Activated naive CD8-positive, alpha-beta T cell treated with anti-CD3 and anti-CD28 coated beads, Interleukin-2, amount 10 ng/mL, durations not matched to agents 7 days and 5 days (primary cell): ENCODE measurements at places on chromosomes 6 and 20. TPM values are rescaled to one million over a fixed set of nuclear protein-coding genes. Genes with fewer than 3 reads are reported as not detected.

DNA sequence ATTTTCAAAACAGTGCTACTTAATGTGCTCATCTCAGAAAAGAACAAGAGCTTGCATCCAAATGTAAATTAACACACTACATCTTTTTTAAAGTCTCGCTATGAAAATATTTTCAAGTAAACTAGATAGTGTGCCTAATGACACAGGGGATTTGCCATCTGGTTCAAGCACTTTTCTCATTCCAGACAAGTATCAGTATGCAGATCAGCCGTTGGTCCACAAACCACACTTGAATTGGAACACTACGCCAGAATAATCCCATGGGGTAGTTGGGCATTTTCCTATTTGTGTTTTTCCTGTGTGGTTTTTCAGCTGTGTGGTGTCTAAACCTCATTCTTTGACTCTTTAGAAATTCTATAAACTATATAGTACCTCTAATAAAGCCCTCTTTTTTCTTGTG lies 256.2 kb downstream of the EPHA7 start:
- H3K27ac ChIP-seq = no peak overlapping the region
- H3K27me3 ChIP-seq = no peaks in the 10 kb centered on the region
- no peaks in the 10 kb centered on the region for H3K36me3 ChIP-seq
- no peak for DNase-seq
- H3K4me1 ChIP-seq = no peaks in the 10 kb centered on the region
- no peak overlapping the region for H3K4me3 ChIP-seq

The CD24 gene
- 1.1 TPM for total RNA-seq

DNA sequence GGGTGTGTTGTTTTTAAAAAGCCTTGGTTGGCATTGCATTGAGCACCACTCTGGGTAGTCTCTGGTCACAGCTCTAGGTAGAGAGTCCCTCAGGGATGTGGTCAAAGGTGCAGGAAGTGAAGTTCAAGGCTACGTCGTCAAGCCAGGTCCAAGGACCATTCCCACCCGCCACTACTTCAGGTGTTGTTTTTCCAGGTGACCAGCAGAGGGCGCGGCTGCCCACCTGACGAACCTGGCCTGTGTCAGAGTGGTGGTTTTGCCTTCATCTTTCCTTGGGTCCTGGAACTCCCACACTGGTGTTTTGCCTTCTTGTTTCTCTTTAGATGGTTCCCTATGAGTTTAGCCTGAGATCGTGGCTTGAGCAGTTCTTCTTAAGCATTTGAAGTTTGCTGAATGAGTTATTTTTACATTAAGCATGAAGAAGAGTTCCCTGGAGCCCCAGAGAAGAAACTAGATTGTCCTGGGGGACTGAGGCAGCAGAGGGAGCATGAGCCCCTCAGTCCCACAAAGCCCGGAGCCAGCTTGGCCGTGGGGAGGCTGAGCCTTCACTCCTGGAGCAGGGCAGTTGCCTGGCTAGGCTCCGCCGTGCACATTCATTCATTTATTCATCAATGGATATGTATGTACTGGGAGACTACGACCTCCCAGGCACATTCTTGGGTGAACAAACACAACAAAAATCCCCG lies 5.6 kb upstream of the PHACTR3 start:
- no peaks in the 10 kb centered on the region for H3K36me3 ChIP-seq
- H3K4me1 ChIP-seq = peaks cover 2% of the 10 kb centered on the region
- H3K4me3 ChIP-seq = no peak overlapping the region
- no peak overlapping the region for H3K27ac ChIP-seq
- peak; percentile 49 for DNase-seq
- H3K27me3 ChIP-seq = peaks cover 51% of the 10 kb centered on the region

DNA sequence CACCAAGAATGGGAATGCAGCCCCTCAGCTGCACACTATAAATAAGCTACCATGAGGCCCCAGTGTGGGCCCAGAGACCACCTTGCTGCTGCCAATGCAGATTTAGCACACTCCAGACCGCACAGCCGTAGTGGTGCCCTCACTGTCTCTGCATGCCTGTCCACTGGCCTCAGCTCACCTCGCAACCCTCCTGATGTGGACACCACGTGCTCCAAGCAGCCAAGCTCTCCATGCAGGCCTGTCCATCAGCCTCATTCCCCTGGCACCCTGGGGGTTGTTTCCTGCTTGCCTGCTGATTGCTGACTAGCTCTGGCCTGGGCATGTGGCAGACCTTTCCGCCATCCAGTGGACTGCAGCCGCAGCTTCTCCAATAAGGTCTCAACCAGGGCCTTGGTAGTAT lies 36.2 kb downstream of the ZBTB9 start:
- H3K27ac ChIP-seq = no peak overlapping the region
- H3K4me1 ChIP-seq = no peaks in the 10 kb centered on the region
- peaks cover 13% of the 10 kb centered on the region for H3K27me3 ChIP-seq

GRCh38 chr6:44966449-44967092 lies 361.6 kb upstream of the RUNX2 start:
- H3K4me3 ChIP-seq = no peak overlapping the region
- peaks cover 7% of the 10 kb centered on the region for H3K36me3 ChIP-seq
- H3K27ac ChIP-seq = no peak overlapping the region
- no peak for DNase-seq
- H3K27me3 ChIP-seq = no peaks in the 10 kb centered on the region

DNA sequence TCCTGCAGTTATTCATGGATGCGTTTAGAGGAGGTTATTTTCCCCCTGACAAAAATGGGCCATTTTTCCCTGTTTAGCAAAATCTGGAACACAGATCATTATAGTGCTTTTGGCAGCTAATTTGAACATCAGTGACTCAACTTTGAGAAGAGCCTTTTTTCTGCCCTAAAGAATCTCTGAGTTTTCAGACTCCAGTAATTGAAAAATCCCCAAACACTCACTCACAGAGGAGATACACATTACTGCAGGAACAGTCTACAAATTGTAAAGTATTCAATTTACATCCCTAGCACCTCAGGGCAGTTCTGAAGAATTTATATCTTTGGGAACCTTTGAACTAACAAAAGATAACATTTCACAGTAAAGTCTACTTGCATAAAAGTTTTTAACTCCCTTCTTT lies 966.6 kb upstream of the SLC35B3 start:
- no peaks in the 10 kb centered on the region for H3K36me3 ChIP-seq
- H3K27me3 ChIP-seq = peaks cover 2% of the 10 kb centered on the region
- H3K4me1 ChIP-seq = no peaks in the 10 kb centered on the region
- no peak overlapping the region for H3K27ac ChIP-seq
- no peak overlapping the region for H3K4me3 ChIP-seq

GRCh38 chr6:87066449-87067333 lies 28.2 kb downstream of the CGA start:
- no peak overlapping the region for H3K27ac ChIP-seq
- no peaks in the 10 kb centered on the region for H3K36me3 ChIP-seq
- peaks cover 38% of the 10 kb centered on the region for H3K27me3 ChIP-seq
- peak overlapping the region; percentile 2 for H3K4me3 ChIP-seq
- no peak for DNase-seq
- no peaks in the 10 kb centered on the region for H3K4me1 ChIP-seq

GRCh38 chr6:85172705-85173104 lies 277.2 kb upstream of the NT5E start:
- no peak overlapping the region for H3K4me3 ChIP-seq
- H3K36me3 ChIP-seq = no peaks in the 10 kb centered on the region
- H3K27ac ChIP-seq = no peak overlapping the region
- H3K27me3 ChIP-seq = no peaks in the 10 kb centered on the region
- no peak for DNase-seq

The LY6G6D gene
- not detected for total RNA-seq

The HLA-DMA gene
- total RNA-seq = 36.1 TPM

The DCBLD1 gene
- 5.6 TPM for total RNA-seq

The TGM2 gene
- total RNA-seq = 0.43 TPM

The FAM217B gene
- 36.0 TPM for total RNA-seq

- peaks cover 10% of the 10 kb centered on the region for H3K36me3 ChIP-seq
- DNase-seq = no peak
- no peak overlapping the region for H3K4me3 ChIP-seq
- H3K27me3 ChIP-seq = no peaks in the 10 kb centered on the region
- H3K4me1 ChIP-seq = peaks cover 5% of the 10 kb centered on the region
- H3K27ac ChIP-seq = no peak overlapping the region
Measured at GRCh38 chr6:42260972-42261371, 43.3 kb upstream of the MRPS10 start.

The C20orf141 gene
- not detected for total RNA-seq
